Activated CD4-positive, alpha-beta memory T cell treated with anti-CD3 and anti-CD28 coated beads, Interleukin-2, amount 10 ng/mL, durations not matched to agents 7 days and 5 days (primary cell): ENCODE measurements at places on chromosomes 2 and 18. TPM values are rescaled to one million over a fixed set of nuclear protein-coding genes. Genes with fewer than 3 reads are reported as not detected.

- H3K4me3 ChIP-seq = no peak overlapping the region
- peaks cover 4% of the 10 kb centered on the region for H3K27me3 ChIP-seq
- no peaks in the 10 kb centered on the region for H3K36me3 ChIP-seq
These were observed 463 bp upstream of the ALPP start for GRCh38 chr2:232377841-232378734.

GRCh38 chr2:157587576-157587975, 41.1 kb downstream of the ACVR1C start:
- DNase-seq = no peak
- H3K27ac ChIP-seq = no peak overlapping the region
- H3K27me3 ChIP-seq = no peaks in the 10 kb centered on the region

DNA sequence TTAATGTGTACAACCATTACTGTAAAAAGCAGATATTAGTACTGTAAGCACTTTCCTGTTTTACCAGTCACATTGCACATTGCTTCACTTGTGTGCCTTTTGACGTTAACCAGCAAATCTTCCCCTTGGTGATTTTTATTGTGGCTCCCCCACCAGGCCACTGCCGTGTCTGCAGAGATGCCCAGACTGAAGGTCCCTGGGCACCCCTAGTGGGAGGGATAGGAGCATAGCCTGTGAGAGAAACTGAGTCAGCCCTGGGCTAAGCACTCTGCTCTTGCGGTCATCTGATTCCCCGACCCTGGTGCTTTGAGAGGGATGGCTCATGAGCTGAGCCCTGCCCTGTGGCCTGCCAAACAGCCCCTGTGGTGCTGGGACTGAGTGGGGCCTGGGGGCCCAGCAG, 73.4 kb downstream of the INPP4A start:
- no peak overlapping the region for H3K27ac ChIP-seq
- H3K36me3 ChIP-seq = peaks cover 28% of the 10 kb centered on the region
- peak; percentile 60 for DNase-seq
- H3K4me3 ChIP-seq = no peak overlapping the region
- peaks cover 46% of the 10 kb centered on the region for H3K4me1 ChIP-seq

- peaks cover 9% of the 10 kb centered on the region for H3K4me1 ChIP-seq
- no peak overlapping the region for H3K4me3 ChIP-seq
- H3K36me3 ChIP-seq = no peaks in the 10 kb centered on the region
- H3K27me3 ChIP-seq = no peaks in the 10 kb centered on the region
These were observed 6.3 kb upstream of the GAL3ST2 start for GRCh38 chr2:241770185-241770935.

- no peak for DNase-seq
- peaks cover 24% of the 10 kb centered on the region for H3K36me3 ChIP-seq
- no peaks in the 10 kb centered on the region for H3K27me3 ChIP-seq
- H3K27ac ChIP-seq = no peak overlapping the region
These were observed 62.3 kb downstream of the ROCK1 start for GRCh38 chr18:21049306-21049705.

GRCh38 chr2:120396013-120396860, 50.3 kb downstream of the INHBB start:
- no peak overlapping the region for H3K27ac ChIP-seq
- no peaks in the 10 kb centered on the region for H3K36me3 ChIP-seq
- no peak overlapping the region for H3K4me3 ChIP-seq

- H3K27me3 ChIP-seq = peaks cover 11% of the 10 kb centered on the region
- peaks cover 6% of the 10 kb centered on the region for H3K36me3 ChIP-seq
- DNase-seq = no peak
- H3K4me3 ChIP-seq = no peak overlapping the region
These were observed 4.4 kb downstream of the SESTD1 start for GRCh38 chr2:179260224-179260623.

GRCh38 chr2:119630121-119630520, 48.9 kb upstream of the TMEM177 start:
- no peak for DNase-seq
- no peak overlapping the region for H3K27ac ChIP-seq
- H3K27me3 ChIP-seq = peaks cover 14% of the 10 kb centered on the region
- H3K4me1 ChIP-seq = no peaks in the 10 kb centered on the region
- no peaks in the 10 kb centered on the region for H3K36me3 ChIP-seq

- H3K27ac ChIP-seq = no peak overlapping the region
- no peak for DNase-seq
- no peaks in the 10 kb centered on the region for H3K36me3 ChIP-seq
- no peaks in the 10 kb centered on the region for H3K4me1 ChIP-seq
- no peaks in the 10 kb centered on the region for H3K27me3 ChIP-seq
- H3K4me3 ChIP-seq = no peak overlapping the region
These were observed 203.7 kb upstream of the LYPD1 start for GRCh38 chr2:132873738-132874137.

DNA sequence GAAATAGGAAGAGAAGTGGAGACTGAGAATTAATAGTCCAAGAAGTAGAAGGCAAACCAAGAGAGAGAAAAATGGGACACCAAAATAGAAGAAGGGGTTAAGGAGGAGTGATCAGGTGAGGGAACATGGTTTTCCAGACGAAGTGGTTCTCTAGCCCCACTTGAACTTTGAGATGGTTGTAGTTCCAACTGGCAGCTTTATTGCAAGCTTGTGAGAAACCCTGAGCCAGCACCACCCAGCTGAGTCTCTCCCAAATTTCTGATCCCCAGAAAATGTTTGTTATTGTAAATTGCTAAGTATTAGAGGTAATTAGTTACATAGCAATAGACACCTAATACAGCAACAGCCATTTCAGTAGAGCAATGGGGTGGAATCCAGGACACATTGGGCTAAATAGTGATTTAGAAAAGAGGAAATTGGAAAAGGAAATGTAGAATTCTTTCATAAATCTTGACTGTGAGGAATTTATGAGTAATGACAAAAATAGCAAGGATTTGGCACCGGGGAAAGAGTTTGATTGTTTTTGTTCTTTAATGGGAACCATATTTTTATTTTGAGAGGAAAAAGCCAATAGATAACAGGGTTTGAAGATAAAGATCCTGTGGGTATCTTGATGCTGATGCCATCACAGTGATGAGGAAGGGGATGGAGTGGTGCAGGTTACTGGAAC, 62.1 kb upstream of the XDH start:
- no peaks in the 10 kb centered on the region for H3K36me3 ChIP-seq
- no peak for DNase-seq
- peaks cover 43% of the 10 kb centered on the region for H3K27me3 ChIP-seq

- DNase-seq = no peak
- H3K27me3 ChIP-seq = peaks cover 42% of the 10 kb centered on the region
- no peaks in the 10 kb centered on the region for H3K36me3 ChIP-seq
- no peak overlapping the region for H3K27ac ChIP-seq
- H3K4me3 ChIP-seq = no peak overlapping the region
These were observed 139.5 kb upstream of the PKDCC start for GRCh38 chr2:41908349-41908748.

GRCh38 chr2:42722320-42723190, 41.4 kb downstream of the OXER1 start:
- peak; percentile 27 for DNase-seq
- no peak overlapping the region for H3K4me3 ChIP-seq
- H3K4me1 ChIP-seq = peaks cover 10% of the 10 kb centered on the region

DNA sequence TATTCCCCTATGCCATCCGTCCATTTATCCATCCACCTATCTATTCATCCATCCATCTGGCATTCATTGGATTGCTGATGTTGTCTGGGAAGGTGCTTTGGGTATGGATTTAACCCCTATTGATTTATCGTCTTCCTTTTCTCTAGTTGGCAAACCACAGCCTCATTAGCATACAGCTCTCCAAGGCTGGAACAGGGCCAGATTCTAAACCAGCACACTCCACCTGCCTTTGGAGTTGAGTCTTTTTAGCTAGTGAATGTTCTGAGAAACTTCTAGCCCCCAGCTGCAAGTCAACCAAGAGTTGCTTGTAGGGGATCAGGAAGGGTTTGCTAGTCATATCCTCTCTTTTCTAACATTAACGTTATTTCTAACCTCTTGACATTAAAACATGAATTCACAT, 90.7 kb downstream of the NRP2 start:
- no peak overlapping the region for H3K4me3 ChIP-seq
- peaks cover 47% of the 10 kb centered on the region for H3K27me3 ChIP-seq
- H3K36me3 ChIP-seq = no peaks in the 10 kb centered on the region
- no peak overlapping the region for H3K27ac ChIP-seq
- DNase-seq = no peak

DNA sequence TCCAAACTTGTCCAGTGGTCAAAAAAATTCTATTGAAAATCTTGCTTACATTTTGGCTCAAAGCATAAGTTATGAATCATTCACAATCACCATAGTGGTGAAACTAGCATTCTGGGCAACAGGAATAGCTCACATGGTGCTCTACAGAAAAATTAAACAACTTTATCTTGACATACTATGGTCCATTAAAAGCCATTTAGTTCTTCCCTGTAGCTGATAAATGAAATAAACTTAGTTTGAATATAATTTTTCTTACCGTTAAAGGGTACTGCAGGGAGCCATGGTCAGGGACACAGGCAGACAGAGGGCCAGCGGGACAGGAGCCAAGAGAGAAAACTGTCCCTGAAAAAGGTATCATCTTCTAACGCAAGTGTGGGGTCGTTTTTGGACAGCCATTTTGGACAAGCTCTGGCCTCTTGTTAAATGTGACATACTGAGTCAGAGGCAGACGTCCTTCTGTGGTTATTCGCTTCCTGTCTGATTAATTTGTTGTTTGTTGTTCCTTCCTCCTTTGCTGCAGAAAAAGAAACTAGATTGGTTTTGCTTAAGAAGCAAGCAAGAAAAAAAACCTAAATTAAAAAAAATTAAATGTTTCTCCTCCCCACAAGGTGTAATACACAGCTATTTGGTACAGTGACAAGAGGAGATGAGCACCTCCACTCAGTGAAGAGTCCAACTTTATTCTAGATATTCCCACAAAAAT, at the start of gene WIPF1:
Gene WIPF1 (minus strand): TSS at position 460 of the 703 bp plus-strand sequence. CDS start 12,231 bp downstream, outside the sequence.
- H3K27me3 ChIP-seq = no peaks in the 10 kb centered on the region
- peaks cover 77% of the 10 kb centered on the region for H3K36me3 ChIP-seq
- H3K4me3 ChIP-seq = peak within 1 kb of the TSS; percentile 86

GRCh38 chr2:200376513-200377354, 70.2 kb downstream of the SPATS2L start:
- H3K27me3 ChIP-seq = no peaks in the 10 kb centered on the region
- H3K27ac ChIP-seq = peak overlapping the region; percentile 43
- H3K4me3 ChIP-seq = no peak overlapping the region
- H3K4me1 ChIP-seq = peaks cover 83% of the 10 kb centered on the region
- peaks cover 7% of the 10 kb centered on the region for H3K36me3 ChIP-seq
- DNase-seq = peak; percentile 45

Gene RMDN2
- total RNA-seq = 1.5 TPM

Gene SH3RF3
- total RNA-seq = 0.23 TPM

Gene IGFBP5
- not detected for total RNA-seq

Gene TUBA3E
- total RNA-seq = not detected

Gene FKBP7
- total RNA-seq = 1.8 TPM

Gene HRH4
- total RNA-seq = 0.43 TPM
